ENCODE measurements at places on chromosomes 3 and 15.
A peak's percentile ranks its signal among the peaks of the same experiment; 100 is the strongest.

DNA sequence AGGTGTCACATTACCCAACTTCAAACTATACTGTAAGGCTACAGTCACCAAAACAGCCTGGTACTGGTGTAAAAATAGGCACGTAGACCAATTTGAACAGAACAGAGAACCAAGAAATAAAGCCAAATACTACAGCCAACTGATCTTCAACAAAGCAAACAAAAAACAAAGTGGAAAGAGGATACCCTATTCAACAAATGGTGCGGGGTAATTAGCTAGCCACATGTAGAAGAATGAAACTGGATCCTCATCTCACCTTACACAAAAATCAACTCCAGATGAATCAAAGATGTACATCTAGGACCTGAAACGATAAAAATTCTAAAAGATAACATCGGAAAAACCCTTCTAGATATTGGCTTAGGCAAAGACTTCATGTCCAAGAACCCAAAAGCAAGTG is 13.1 kb downstream of the PEAK1 start:
- no peak for DNase-seq

DNA sequence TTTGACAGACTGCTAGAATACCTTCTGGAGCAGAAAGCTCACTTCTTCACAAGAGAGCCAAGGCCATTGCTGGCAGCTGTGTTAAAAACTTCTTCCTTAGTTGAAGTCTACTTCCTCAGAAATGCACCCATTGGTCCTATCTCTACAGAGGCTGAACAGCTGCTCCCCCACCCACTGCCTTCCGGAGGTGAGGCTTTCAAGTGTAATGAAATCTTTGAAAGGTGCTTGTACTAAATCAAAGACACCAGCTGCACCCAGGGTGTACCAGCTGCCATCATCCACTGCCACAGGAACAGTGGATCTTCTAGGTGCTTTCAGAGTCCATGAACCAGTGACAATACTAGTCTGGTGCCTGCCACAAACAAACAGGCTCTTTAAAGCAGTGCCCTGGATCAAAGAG is 26.4 kb upstream of the HERC1 start:
- no peak for DNase-seq

DNA sequence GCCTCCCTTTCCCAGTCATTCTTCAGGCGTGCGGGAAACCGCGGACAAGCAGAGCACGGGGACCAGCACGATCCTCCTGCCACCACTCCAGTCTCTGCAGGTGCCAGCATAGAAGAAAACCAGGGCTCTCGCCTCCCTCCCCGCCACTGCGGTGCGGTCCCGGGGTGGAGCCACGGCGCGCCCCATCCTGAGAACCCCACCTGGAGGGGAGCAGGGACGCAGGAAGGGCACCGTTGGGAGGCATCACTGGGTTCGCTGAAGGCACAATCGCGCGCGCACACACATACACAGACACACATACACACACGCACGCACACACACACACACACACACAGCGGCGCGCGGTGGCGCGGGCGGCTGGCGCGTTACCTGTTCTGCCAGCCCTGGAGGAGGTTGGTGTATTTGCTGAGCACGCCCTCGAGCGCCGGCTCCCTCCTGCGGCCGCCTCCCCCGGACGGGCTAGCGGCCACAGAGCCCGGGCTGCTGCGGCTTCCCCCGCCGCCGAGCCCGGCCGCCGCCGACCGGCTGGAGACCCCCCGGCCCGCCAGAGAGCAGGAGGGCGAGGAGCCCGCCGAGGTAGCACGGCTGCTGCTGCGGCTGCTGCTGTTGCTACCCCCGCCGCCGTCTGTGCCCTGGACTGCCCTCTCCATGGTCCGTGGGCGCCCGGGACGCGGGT is 394 bp downstream of the OSBPL10 start:
- no peak for DNase-seq

GRCh38 chr3:112685420-112685819 is 44.5 kb upstream of the CCDC80 start:
- peak; percentile 83 for DNase-seq

DNA sequence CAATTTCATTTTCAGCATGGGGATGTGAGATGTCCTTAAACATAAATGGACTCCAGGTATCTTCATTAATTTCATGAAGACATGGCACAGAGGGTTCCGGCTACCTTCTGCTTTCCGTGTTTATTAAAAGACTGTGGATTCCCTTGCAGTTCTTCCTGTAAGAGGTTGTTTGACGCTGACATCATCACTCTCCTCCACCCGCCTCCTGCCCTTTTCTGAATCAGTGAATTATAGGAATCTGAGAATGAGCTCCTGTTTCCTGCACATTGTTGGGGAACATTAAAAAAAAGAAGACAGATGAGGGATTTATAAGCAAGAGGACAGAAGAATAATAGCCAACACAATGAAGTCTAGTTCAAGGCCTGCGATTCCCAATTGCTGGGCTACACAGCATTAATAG is 191.3 kb downstream of the LPP start:
- peak; percentile 50 for DNase-seq

DNA sequence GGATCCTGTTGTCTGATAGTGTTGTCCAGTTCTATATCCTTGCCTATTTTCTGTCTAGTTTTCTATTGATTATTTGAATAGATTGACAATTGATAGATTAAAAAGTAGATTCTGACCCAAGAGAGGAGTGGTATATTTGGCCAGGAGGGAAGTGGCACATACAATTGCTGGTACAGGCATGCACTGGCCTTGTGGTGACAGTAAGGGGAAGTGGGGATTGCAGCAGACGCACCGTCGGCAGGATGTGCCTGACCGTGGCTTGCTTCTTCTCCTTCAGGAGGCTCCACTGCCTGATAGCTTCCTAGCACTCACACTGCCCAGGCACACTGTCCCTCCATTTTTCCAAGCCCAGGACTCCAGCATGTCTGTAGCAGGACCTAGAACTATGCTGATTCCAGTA is 10.5 kb downstream of the GABRG3 start:
- no peak for DNase-seq

DNA sequence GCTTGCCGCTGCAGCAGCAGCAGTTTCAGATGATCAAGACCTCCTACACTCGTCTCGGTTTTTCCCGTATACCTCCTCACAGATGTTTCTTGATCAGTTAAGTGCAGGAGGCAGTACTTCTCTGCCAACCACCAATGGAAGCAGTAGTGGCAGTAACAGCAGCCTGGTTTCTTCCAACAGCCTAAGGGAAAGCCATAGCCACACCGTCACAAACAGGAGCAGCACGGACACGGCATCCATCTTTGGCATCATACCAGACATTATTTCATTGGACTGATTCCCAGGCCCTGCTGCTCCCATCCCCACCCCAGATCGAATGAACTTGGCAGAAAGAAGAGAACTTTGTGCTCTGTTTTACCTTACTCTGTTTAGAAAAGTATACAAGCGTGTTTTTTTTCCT is 17.6 kb downstream of the CALML4 start:
- peak; percentile 84 for DNase-seq

DNA sequence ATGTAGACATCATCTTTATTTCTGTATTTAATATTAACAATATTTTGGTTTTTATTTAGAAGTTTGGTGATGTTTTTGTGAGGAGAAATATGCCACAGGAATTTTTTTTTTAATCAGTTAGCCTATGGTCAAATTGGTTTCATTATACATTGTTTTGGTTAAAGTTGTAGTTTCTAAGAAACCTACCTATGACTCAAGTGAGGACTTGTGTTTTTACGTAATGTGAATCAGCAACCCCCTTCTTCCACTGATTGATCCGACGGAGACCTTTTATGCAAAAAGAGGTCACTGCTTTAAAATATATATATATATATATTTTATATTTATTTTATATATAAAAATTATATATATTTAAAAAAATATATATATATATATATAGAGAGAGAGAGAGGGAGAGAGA is 698.1 kb downstream of the FHIT start:
- no peak for DNase-seq

DNA sequence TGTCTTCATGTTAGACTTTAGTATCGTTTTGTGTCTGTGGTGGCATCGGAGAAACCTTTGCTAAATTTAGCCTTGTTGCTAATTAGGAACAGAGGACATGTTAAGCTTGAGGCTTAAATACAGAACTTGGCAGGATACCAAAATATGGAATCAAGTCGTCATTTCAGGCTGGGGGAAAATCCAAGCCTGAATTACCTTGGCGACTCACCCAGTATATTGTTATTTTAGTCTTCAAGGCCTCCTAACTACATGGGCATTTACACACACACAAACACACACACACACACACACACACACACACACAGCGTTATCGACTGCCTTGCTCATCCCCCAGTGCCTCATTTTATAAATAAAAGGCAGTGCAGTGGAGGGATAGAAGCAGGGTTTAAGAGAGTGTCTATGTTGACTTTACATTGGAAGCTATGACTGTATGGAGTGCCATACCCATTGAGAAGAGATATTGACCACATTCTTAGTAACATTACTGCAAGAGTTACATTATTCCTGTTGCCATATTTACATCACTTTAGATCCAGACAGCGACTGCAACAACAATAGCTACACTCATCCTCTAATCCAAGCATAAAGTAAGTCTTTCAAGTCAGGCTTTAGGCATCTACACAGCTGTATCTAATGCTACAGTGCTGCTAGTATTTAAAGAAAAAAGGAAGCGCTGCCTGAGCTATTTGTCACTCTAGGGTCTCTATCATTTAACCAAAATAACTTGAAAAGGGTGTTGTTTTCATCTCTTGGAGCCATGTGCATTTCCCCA is 210.8 kb upstream of the SEMA6D start:
- no peak for DNase-seq

GRCh38 chr15:78866803-78867202 is 5.9 kb upstream of the MORF4L1 start:
- no peak for DNase-seq

- no peak for DNase-seq
Observed at GRCh38 chr3:36011791-36012190, 368.5 kb upstream of the STAC start.

- DNase-seq = peak; percentile 76
Observed at GRCh38 chr3:125186261-125186787, 26.2 kb downstream of the SLC12A8 start.

GRCh38 chr3:46703013-46703520 is 1.9 kb downstream of the TMIE start:
- DNase-seq = no peak

- DNase-seq = peak; percentile 61
Observed at GRCh38 chr3:127547761-127548605, 42.5 kb downstream of the TPRA1 start.

DNA sequence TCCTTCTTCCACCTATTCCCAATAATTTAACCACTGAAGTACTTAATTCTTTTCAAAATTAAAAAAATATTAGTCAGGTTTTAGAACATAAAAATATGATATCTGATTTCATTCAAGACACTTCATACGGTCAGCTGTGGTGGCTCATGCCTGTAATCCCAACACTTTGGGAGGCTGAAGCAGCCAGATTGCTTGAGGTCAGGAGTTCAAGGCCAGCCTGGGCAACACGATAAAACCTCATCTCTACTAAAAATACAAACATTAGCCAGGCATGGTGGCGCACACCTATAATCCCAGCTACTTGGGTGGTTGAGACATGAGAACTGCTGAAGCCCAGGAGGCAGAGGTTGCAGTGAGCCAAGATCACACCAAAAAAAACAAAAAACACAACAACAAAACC is 56.7 kb downstream of the NBEAL2 start:
- no peak for DNase-seq

- DNase-seq = no peak
Observed at GRCh38 chr15:87121336-87121735, 1041.7 kb downstream of the AGBL1 start.

GRCh38 chr15:63476229-63476632 is 28.2 kb upstream of the USP3 start:
- peak; percentile 54 for DNase-seq

DNA sequence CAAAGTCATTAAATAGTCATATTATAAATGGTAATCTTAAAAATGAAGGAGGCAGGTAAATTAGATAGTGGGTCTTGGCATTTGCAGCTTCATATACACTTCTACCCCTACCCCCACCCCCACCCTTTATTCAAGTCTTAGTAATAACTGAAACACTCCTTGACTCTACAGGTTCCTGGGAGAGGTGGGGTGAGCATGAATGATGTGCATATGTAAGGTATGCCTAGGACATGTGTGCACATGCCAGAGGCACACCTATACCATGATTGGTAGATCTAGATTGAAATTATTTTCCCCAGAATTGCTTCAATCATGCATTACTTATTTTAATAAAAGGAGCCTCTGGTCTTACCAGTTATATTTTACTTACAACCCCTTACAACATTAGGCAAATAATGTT is 40.1 kb upstream of the PDCD6IP start:
- no peak for DNase-seq

DNA sequence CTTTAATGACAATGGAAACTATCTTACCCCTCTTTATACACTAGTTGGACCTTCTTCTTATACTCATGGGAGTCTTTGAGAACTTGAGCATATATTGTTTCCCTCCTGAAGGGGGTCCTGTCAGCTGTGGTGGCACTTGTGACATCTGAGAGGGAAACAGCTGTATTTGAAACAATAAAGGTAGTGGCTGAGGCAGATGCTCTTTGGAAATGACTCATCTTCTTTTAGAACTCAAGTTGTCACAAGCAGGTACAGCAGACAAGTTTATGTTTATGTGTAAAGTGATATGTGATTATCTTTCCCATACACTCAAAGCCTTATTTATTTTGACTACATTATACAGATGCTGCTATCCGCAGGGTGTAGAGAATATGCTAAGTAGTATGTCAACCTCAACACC is 220.0 kb upstream of the GRM7 start:
- no peak for DNase-seq

DNA sequence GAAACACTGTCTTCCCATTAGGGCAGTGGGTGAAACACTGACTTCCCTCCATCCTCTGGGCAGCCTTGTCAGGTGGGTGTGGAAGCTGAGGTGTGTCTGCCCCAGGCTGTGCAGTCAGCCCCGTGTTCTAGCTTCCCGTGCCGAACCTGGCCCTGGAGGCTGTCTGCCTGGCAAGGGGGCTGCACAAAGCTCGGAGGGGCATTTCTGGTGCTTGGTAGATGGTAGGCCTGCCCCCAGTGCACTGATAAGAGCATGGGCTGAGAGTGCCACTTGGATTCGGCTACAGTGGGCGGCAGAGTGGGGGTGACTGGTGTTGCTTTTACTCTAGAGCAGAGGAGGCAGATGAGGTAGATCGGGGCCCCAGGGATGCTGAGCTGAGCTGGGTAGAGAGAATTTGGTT is 21.3 kb downstream of the IGF1R start:
- DNase-seq = no peak

- DNase-seq = no peak
Observed at GRCh38 chr3:33750211-33750548, 32.1 kb upstream of the CLASP2 start.

GRCh38 chr15:78266806-78267205 is 2.4 kb downstream of the DNAJA4 start:
- DNase-seq = no peak

GRCh38 chr15:46344915-46345314 is 710.1 kb downstream of the SQOR start:
- no peak for DNase-seq

- no peak for DNase-seq
Observed at GRCh38 chr15:65115086-65115485, at the start of gene UBAP1L. Gene UBAP1L, minus strand, starts transcription at chr15:65115200. Its CDS starts 8,985 bp downstream, at chr15:65106215.

- peak; percentile 30 for DNase-seq
Observed at GRCh38 chr3:137163241-137163871, 205.6 kb downstream of the IL20RB start.
